ENCODE measurements at places on chromosomes 4 and X.

- no peak for DNase-seq
Observed at GRCh38 chr4:114649908-114650307, 51.3 kb downstream of the UGT8 start.

DNA sequence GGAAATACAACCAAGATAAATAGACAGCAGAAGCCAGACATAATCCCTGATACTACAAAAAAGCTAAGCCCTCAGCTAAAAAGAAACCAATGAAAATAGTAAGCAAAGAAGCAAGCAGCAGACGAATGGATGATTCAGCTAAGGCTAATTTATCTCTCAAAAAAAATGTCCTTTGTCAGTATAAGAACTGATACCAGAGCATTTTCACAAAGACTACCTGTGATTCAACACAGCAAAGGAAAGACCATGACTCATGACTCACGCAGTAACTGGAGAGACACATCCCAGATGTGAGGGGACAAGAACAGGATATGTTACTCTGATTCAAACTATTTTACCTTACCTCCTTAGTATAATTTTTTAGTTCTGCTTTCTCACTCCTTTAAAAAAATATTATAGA, 22.7 kb upstream of the TMPRSS11F start:
- no peak for DNase-seq

DNA sequence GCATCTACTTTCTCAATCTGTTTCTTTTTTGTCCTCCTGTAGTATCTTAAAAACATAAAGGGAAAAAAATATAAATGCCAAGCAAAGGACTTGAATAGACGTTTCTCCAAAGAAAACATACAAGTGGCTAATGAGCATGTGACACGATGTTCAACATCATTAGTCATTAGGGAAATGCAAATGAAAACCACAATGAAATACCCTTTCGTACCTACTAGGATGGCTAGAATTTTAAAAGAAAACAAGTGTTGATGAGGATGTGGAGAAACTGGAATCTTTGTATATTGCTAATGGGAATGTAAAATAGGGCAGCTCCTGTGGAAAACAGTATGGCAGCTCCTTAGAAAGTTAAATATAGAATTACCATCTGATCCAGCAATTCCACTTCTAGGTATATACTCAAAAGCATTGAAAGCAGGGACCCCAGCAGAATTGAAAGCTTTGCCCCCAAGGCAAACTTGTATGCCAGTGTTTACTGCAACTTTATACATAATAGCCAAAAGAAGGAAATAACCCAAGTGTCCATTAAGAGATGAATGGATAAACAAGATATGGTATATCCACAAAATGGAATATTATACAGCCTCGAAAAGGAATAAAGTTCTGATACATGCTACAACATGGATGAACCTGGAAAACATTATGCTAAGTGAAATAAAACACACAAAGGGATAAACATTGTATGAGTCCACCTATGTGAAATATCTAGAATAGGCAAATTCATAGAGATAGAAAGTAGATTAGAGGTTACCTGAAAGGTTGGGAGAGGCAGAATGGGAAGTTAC, 138.3 kb downstream of the SH3KBP1 start:
- no peak for DNase-seq

DNA sequence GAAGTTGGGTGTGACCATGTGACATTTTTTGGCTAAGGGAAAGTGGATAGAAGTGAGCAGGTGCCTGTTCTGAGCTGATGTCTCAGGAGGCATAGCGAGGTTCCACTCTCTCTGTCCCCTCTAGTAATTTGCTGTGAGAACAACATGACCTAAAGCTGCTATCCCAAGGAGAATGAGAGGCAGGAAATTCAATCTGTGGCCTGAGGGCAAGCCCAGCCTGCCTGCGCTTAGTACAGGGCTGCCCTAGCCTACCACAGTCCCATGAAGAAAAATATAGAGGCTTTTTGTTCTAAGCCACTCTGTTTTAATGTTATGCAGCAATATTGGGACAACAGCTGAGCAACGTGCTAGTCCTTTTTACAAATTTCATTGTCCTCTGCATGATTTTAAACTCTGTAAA, 193.1 kb downstream of the LDB2 start:
- no peak for DNase-seq

DNA sequence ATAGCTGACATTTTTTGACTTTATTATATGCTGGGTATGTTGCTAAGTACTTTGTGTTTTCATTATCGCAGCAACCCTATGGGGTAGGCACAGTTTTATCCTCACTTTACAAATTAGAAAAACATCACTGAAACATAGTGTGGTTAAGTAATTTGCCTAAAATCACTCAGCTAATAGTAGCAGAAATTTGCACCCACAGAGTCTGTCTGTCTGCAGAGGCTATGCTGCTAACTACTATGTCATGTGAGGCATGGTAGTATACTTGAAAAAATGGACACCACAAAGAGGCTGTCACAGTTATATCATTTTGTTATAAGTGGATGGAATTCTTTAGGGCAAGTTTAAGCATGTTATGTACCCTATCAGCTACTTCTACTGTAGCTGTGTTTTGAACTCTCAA, 69.0 kb downstream of the STAG2 start:
- DNase-seq, result no peak

DNA sequence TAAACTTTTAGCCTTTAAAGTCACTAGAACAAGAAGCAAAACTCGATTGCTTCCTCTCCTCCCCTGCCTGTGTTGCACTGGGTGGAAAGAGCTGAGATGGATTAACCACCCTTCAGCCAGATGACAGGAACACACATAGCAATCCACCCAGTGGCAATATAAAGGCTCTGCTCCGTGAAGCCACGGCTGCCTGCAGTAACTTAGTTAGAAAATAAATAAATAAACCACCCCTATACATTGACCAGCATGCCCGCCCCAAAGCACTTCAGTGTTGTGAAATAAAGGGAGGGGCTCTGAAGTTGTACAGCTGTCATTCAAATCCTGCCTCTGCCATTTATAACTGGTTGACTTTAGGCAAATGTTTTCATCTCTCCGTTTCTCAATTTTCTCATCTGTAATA, 217.1 kb upstream of the LDB2 start:
- DNase-seq, result no peak

GRCh38 chrX:106243376-106243775, 75.3 kb downstream of the PWWP3B start:
- no peak for DNase-seq

- DNase-seq, result no peak
Observed at GRCh38 chr4:79198951-79199587, 126.8 kb downstream of the NAA11 start.

DNA sequence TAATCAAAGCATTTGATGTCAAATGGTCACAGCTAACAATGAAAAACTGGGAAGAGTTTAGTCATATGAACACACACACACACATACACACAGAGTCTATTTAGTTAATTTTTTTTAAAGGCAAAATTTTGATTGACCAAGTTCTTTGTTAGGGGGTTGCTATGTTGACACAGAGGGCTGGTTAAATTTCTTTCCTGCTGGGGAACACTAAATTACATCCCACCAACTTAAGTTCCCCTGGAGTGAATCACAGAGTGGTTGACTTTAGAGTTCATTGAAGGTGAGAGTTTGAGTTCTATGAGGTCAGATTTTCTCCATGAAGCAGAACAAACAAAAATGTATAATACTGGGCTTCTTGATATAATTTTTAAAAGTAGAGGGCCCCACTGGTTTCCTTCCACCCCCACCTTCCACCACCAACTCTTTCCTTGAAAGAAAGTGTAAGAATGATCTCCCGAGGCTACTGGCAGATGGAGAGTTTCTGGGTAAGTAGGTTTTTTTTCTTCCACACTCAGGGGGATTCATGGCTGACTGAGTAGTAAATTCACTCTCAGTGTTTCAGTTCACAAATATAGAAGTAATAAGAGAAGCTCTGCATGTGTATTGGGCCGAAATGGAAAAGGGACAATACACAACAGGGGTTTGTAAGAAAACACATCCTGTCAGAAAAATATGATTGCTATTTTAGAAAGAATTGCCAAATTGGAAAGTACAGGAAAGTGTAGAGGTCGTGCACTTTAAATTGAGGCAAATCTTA, 917.0 kb upstream of the LCORL start:
- DNase-seq, result peak; percentile 9

- no peak for DNase-seq
Observed at GRCh38 chr4:78601013-78601412, 49.4 kb downstream of the ANXA3 start.

- no peak for DNase-seq
Observed at GRCh38 chr4:133823177-133823576, 378.4 kb downstream of the PABPC4L start.

DNA sequence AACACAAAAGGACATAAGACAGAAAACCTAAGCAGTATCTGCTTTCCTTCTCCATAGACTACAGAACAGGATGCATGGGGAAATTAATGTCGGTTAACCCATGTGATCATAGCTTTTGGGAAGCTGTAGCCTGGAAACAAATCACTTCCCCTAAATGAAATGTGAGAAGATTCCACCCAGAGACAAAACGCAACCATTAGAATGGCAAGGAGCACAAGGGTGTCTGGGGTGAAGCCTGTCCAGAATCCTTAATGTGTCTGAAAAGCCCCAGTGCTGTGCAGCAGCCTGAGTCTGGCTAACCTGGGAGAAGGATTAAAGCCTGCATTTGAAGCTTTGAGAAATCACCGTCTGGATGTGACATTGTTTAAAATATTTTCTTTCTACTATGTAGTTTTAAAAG, 213.3 kb downstream of the ANKRD50 start:
- DNase-seq, result no peak

DNA sequence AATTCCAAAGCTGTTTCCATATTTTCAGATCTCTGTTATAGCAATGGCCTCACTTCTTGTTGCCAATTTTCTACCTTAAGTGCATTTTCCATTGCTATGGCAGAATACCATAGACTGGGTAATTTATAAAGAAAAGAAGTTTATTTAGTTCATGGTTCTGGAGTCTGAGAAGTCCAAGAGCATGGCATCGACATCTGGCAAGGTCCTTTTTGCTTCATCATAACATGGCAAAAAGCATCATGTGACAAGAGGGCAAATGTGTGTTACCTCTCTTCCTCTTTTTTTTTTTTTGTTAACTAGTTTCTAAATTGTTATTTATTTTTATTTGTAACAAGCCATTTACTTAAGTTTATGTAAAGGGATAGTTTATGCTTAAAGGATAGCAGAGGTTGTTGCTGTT, 45.2 kb upstream of the SYTL5 start:
- no peak for DNase-seq

- DNase-seq, result no peak
Observed at GRCh38 chr4:121728066-121728465, 31.3 kb upstream of the ANXA5 start.

DNA sequence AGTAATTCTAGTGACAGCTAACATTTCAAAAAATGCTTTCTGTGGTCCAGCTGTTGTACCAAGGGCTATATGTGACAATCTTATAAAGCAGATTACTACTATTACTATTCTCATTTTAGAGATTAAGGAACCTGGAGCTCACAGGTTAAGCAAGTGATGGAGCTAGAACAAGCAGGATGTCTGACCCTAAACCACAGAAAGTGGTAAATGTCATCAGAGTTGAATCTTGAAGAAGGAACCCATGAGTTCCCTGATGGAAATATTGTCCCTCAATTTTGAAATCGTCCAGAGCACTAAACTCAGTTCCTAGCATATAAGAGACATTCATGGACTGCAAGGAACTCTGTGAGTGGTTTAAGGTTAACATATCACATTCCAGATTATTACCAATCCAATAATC, 214.0 kb downstream of the APBB2 start:
- no peak for DNase-seq

- DNase-seq, result no peak
Observed at GRCh38 chr4:108006361-108006760, 16.7 kb downstream of the HADH start.

DNA sequence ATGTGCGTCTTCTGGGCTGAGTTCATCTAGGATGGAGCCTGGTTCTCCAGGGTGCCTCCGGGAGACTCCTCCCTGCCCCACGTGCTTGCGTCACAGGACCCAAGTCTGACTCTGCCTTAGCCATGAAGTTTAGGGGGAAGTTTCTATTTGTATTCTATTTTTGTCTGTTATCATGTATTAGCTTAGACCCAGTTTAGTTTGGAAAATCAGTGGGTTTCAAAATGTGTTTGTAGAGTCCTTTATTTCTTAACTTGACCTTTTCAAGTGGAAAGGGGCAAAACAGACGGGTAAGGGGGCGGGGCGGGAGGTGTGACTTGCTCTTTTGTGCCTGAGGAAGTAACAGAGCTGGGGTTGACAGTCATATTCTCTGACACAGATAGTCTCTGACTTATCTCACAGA, 86.0 kb downstream of the HTT start:
- no peak for DNase-seq

GRCh38 chrX:123884809-123885408, 25.1 kb downstream of the XIAP start:
- DNase-seq, result no peak

GRCh38 chrX:53251307-53251706, 26.3 kb upstream of the KDM5C start:
- DNase-seq, result no peak

DNA sequence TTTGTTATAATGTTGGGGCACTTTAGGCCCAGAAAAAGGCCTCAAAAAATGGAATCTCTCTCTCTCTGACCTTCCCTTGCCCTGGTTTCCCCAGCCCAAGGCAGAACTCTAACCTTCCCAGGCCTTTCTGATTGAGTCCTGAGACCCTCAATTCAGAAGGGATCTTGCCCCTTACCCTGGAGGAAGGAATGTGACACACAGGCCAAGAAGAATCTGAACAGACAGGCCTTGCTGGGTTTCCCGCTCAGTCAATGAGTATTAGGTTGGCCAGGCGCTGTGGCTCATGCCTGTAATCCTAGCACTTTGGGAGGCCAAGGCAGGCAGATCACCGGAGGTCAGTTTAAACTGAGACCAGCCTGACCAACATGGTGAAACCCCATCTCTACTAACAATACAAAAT, 27.6 kb downstream of the ELOVL6 start:
- no peak for DNase-seq

DNA sequence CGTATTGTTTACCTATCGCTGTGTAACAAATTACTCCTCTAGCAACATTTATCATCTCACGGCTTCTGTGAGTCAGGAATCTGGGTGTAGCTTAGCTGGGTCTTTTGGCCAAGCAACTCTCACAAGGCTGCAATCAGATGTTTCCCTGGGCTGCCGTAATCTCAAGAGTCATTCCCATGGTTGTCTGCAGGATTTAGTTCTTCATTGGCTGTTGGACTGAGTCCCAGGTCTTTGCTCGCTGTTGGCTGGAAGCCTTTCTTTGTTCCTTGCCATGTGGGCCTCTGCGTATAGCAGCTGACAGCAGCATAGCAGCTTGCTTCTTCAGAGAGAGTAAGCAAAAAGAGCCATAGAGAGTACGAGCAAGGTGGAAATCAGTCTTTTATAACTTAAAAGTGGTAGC, 16.8 kb downstream of the POLR2B start:
- DNase-seq, result peak; percentile 30

DNA sequence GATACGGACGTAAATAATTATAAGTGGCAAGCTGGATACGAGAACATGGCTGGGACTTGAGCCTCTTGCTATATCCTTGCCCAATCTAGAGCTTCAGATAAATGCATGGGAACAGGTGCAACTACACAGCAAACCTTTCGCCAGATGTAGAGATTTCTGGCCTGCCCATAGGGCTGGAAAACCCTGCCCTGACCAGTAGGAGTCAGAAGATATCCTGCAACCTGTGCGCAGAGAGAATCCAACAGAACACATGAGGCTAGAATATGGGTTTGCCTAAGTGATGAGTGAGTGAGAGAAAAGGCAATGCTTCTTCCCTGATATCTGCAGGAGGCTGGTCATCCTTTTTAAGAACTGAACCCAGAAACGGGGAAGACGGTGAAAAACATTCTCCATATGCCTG, 805.3 kb upstream of the TENM3 start:
- DNase-seq, result no peak
